ENCODE measurements at places on chromosomes 1 and 21.

- no peak for DNase-seq
These were observed 224.8 kb downstream of the CTH start for GRCh38 chr1:70635868-70636267.

- no peak for DNase-seq
These were observed 436.4 kb downstream of the DISC1 start for GRCh38 chr1:232062967-232063366.

- no peak for DNase-seq
These were observed 59.6 kb downstream of the VPS26C start for GRCh38 chr21:37207441-37208009.

DNA sequence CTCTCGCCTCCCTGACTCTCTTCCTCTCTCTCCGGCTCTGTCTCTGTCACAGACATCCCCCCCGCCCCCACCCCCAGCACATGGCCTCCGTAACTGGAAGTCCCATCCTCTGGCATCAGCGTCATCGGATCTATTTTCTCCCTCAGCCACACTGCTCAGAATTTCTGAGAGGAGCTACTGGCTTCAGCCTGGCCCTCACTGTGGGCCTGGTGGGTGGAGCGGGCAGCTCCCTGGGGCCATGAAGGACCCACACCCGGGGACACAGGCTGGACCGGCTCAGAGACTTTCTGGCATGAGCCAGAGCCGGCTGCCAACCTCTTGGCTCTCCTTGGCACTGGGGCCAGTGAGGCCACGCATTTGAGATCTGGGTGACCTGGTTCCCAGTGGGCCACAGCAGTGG lies 61.2 kb upstream of the CASZ1 start:
- no peak for DNase-seq

DNA sequence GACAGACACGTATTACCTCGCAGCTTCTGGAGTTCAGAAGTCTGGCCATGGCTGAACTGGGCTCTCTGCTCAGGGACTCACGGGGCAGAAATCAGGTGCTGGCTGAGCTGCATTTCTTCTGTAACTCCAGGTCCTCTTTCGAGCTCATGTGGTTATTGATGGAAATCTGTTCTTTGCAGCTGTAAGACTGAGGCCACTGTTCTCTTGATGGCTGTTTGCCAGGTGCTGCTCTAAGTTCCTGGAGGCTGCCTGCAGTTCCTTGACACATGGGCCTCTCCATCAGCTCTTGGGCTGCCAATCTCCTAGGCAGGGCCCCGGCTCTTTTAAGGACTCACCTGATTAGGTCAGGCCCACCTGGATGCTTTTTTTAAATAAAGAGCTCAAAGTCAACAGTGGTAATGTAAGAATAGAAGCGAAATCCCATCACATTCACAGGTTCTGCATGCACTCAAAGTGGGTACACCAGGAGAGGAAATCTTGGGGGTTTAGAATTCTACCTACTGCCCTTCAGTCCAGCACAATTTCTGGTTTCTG lies 139.1 kb downstream of the KAZN start:
- DNase-seq, result no peak
